GM19239 (cell line): ENCODE measurements at places on chromosomes 12 and 14.
A peak's percentile ranks its signal among the peaks of the same experiment; 100 is the strongest.

DNA sequence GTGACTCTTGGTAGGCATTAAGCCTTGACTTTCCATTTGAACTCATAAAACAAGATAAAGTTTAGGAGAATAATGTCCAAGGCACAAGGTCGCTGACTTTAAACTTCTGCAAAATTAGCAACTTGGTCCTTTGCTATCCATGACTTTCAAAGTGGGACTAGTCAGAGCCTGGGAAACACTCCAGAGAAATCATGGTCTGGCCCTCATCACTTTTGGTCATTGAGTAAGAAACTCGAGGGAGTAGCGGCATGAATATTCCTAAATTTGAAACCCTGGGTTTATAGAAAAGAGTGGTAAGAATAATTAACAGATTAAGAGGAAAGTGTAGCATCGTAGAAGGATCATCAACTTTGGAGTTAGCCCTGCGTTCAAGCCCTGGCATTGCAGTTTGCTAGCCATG, 16.9 kb upstream of the APPL2 start:
- DNase-seq: no peak

- DNase-seq: no peak
Observed at GRCh38 chr14:100031506-100032281, 33.5 kb upstream of the EVL start.

DNA sequence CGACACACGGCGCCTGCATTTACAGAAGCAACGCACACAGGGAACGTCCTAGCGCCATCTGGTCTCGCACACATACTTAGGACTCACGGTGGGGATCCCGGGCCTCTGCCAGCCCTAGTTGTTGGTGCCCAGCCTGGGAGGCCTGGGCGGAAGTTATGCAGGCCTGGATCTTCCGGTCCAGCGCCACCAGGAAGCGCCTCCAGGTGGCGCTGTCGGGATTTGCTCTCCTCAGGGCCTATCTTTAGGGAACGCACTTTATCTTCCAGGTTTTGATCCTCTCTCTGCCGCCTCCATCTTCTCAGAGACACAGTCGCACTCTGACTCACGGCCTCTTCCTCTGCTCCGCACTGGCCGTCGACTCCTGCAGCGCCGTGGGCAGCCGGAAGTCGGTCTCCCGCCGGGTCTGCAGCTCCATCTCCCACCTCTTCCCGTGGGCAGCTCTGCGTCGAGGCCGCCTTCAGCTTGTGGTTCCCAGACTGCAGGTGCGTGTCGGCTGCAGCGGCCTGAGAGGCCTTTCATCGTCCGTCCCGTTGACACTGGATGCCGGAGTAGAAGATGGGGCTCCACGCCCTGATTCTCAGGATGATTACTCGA, 760.4 kb downstream of the TMEM121 start:
- peak; percentile 54 for DNase-seq

DNA sequence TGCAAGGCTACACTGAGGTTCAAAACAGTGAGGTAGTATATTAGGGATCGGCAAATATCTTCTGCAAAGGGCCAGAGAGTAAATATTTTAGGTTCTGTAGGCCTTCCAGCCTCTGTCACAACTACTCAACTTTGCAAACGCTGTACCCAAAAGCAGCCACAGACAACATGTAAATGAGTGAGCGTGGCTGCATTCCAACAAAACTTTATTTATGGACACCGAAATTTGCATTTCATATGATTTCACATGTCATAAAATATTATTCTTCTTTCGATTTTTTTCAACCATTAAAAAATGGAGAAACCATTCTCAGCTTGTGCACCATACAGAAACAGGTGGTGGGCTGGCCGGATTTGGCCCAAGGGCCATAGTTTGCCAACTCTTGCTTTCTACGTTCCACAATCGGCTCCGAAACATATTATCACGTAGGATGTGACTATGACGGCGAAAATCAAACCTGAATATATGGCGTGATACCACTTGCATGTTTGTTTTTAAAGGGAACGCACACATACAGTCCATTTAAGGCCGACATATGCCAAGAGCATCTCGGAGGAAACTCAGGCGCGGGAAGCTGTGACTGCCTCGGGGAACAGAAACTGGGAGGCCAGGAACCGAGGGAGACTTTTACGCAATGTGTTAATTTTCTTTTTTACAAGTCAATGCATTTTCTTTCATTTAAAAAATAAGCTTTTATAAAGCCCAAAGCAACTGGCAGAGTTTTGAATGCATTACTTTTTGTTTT, 7.1 kb downstream of the NCOR2 start:
- DNase-seq: no peak

DNA sequence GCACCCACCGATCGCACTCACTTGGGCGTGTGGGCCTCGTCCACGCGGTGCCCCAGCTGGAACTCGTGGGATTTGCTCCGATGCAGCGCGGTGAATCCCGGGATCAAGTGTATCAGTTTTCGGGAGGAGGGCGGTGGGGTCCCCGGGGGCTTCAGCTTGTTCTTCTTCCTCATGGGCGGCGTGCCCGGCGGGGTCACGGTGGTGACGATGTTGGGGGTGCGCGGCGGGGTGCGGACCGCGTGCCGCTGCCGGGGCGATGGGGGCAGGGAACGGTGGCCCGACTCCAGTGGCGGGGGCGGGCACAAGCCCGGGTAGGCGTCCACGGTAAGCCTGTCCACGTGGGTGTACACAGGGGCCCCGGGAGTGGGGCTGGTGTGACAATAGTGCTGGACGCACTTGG, 207.8 kb downstream of the KSR2 start:
- DNase-seq: no peak

DNA sequence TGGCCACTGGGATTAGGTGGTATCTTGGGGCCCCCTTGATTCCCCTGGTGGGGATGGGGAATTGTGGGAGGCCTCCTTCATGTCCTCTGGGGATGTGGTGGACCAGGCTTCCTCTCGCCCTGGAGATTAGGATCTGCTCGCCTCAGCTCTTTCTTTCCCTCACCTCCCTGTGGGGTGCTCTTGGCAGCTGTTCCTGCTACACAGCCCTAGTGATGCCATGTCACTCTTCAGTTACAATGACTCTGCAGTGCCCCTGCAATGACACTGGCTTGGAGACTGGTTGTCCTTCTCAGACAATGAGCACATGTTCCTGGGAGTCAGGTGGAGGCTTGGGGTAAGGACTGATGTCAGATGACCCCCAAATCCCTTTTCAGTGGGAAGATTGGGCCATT, 83.9 kb downstream of the ADCK1 start:
- DNase-seq: no peak

GRCh38 chr14:56964895-56965294, 154.6 kb upstream of the OTX2 start:
- DNase-seq: no peak

DNA sequence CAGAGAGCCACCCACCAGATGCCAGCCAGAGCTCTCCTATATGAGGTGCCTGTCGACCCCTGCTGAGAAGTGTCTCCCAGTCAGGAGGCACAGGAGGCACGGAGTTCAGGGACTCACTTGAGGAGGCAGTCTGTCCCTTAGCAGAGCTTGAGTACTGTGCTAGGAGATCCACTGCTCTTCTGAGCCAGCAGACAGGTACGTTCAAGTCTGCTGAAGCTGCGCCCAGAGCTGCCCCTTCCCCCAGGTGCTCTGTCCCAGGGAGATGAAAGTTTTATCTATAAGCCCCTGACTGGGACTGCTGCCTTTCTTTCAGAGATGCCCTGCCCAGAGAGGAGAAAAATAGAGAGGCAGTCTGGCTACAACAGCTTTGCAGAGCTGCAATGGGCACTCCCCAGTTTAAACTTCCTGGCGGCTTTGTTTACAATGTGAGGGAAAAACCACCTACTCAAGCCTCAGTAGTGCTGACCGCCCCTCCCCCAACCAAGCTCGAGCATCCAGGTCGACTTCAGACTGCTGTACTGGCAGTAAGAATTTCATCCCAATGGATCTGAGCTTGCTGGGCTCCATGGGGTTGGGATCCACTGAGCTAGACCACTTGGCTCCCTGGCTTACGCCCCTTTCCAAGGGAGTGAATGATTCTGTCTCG, 146.7 kb upstream of the USP15 start:
- no peak for DNase-seq

- no peak for DNase-seq
Observed at GRCh38 chr12:1576410-1577241, 17.8 kb downstream of the FBXL14 start.

DNA sequence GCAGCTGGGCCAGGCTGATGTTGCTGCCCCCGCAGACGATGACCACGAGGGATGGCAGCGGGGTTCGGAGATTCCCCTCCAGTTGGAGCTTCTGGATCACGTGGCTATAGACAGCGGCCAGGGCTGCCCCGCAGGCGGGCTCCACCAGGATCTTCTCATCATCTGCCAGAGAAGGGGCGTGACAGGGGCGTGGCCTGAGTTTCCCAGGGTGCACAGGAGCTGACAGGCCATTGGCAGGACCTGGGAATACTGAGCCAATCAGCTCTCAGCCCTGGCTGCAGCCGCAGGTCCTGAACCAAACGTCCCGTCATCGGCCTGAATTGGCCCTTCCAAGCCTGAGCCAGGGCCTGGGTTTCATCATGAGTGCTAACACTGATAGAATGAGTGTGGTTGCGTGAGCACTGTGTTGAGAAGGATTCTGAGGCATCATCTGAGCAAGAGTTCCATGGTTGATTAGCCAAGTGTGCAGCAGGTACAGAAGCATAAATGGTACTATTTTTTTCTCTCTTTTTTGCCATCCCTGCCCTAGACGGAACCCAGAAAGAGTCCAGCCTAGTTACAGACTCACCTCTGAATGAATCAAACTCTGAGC, 10.6 kb downstream of the SDS start:
- no peak for DNase-seq

GRCh38 chr14:68088451-68088854, 268.9 kb downstream of the RAD51B start:
- no peak for DNase-seq

DNA sequence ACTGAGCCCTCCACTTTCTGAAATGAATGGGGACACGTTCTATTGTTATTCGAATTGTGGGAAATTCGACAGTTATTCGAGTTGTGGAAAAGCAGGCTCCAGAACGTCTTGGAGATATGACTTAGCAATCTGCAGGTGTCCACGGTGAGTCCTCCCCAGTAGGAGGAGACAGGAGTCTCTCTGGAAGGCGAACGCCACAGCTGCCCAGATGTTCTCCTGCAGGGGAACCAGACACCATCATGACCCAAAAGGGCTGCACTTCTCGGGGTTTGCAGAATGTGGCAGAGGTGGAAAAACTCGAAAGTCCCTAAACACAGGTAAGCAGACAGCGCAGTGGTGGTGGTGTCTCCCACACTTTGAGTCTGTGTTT, 363.6 kb upstream of the SFSWAP start:
- DNase-seq: no peak

DNA sequence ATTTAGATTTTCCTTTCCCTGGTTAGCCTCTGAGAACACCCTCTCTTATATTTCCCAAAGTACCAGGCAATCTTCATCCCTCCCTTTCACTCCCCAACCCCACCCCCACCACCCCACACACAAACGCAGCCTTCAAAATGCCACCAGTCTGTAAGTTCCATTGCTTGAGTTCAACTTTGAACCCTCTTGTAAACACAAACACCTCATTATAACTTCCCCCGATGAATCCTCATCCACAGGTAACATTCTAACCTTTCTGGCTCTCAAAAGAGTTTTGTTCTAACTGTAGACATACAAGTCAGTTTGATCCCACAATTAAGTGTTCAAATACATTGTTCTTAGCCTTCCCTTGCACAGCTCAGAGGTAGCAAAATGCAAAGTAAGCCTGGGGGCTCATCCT, 199.4 kb upstream of the FOXN3 start:
- no peak for DNase-seq

DNA sequence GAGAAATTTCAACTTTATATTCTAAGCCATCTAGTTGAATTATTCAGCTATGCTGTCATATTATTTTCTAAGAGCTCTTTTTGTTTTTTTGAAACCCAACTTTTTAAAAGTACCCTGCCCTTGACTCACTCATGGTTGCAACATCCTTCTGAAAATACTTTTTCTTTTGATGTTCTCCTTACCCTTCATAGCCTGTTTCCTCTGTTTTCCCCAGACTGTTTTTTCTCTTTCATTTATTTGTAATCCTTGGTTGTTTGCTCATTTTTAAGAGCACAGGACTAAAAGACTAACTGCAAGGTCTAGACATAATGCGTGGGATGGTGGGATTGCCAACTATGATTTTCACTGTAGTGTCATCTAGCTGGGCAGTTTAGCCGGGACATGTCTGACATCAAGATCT, 21.2 kb upstream of the CDKL1 start:
- no peak for DNase-seq

GRCh38 chr12:75561921-75562320, 50.5 kb upstream of the KRR1 start:
- DNase-seq: no peak

DNA sequence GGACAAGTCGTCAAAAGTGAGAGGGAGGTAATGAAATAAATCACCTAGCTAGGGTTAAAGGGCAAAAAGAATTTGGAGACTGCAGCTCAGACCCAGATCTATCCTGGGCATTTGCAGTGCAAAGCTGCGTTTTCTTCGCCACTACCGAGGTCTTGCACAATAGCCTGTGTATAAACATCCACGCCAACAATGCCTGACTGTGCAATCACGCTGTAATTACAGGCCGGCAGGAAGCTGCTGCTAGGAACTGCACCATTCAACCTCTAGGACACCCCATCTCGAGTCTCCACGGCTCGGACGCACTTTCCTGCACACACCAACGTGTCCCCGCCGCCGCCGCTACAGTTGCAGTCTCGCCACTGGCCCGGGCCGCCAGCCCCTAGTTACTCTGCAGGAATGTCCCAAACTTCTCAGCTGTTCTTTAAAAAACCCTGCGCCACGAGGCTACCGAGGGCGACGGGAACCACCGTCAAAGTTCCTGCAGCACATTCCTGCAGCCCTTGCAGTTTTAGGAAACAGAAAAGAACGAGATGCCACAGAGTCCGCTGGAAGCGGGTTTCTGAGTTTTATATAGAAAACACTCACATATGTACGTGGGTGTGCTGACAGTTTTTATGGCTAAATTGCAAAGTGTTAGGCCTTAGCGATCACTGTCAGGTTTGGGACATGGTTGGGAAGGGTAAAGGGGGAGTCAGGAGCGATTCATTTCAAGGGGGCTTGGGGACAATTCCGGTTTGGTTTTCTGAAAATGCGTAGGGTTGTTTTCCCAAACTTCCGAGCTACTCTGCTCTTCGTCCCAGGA, 65.6 kb upstream of the PTGR2 start:
- DNase-seq: no peak

DNA sequence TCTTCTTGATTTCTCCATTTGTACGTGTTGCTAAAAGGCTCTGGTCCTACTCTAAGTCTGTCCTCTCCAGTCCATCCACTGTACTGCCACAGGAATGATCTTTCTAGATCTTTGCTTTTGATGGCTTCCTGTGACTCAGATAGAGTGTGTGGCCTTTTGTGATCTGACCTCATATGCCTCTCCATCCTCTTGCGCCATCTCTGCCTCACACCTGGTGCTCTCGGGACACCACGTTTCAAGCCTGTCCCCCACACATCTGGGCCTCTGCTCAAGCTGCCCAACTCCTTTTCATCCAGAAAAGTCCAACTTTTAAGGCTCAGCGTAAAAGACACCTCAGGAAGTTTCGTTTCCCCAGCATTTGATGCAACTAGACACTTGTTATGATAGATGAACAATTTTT, 39.0 kb downstream of the DCAF4 start:
- no peak for DNase-seq
